Activated T-helper 1 cell treated with anti-CD3 and anti-CD28 coated beads, Interleukin-2, amount 50 U/mL, for 16 hours (primary cell): ENCODE measurements at places on chromosomes 1 and 21.

DNA sequence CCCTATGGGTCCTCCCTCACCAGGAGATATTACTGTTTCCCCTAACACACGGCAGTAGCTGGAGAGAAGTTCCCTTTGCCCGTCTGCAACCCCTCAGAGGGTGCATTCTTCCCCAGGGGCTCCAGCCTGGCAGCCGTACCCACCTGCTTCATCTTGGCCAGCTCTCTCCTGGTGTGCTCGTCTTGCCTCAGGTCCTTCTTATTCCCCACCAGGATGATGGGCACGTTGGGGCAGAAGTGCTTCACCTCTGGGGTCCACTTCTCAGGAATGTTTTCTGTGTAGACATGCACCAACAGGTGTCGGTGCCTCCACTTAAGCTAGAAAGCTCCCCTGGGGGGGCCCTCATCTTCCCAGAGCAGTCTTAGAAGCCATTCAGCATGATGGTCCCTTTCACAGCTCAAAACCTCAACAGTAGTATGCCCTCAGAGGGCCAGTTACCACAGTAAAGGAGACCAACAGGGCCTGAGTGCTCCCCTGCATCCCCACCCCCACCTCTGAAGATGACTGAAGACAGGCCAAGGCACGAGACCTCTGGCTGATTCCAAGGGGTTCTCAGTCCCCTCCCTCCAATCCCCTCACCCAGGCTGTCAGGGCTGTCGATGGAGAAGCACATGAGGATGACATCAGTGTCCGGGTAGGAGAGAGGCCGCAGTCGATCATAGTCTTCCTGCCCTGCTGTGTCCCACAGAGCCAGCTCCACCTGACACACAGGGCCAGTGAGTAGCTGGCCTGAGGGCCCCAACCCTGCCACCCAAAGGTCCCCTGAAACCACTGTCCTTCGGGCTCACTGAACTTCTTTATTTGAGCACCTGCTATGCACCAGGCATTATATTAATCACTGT lies 4.3 kb downstream of the RHOC start:
- no peak for DNase-seq

- DNase-seq, result no peak
Measured at GRCh38 chr1:246324711-246325110, 182.4 kb downstream of the SMYD3 start.

GRCh38 chr1:113983391-113983790 lies 4.1 kb downstream of the OLFML3 start:
- DNase-seq, result no peak

- DNase-seq, result no peak
Measured at GRCh38 chr21:31218830-31219608, 125.0 kb downstream of the TIAM1 start.

- DNase-seq, result no peak
Measured at GRCh38 chr1:4045397-4046010, 145.4 kb upstream of the C1orf174 start.

- no peak for DNase-seq
Measured at GRCh38 chr1:25832336-25833037, 12.7 kb downstream of the MTFR1L start.

DNA sequence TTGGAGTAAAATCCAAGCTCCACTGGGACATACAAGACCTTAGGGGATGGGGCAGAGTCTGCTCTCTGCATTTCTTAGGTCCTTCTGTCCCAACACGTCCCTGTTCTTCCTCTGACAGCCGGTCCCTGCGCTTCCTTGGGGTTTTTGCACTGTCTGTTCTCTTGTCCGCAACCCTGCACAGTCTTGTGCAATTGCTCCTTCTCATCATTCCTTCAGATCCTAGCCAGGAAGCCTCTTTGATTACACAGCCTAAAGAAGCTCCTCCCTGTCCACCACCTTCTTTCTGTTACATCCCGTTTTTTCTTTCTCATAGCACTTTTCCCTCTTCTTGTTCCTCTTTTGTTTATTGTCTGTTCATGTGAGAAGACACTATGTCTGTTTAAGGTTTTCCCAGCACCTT lies 19.9 kb downstream of the ACOT11 start:
- DNase-seq, result no peak

DNA sequence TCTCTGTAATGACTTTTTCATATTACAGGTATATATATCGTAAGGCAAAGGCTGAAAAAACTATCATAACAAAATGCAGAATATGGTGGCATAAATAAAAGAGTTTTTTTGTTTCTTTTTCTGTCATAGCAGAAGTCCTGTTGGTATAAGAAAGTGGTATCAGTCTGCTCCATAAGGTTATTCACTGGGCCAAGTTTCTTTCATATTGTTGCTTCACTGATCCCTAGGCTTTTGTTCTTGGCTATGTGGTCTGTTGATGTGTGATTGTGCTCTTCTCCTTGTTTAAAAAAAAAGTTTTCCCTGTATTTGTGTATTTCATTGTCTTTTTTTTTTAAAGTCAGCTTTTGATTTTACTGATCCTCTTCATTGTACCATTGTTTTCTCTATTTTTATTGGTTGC lies 26.0 kb downstream of the PTBP2 start:
- no peak for DNase-seq

GRCh38 chr21:45979651-45980050 lies 1.9 kb upstream of the COL6A1 start:
- DNase-seq, result no peak

DNA sequence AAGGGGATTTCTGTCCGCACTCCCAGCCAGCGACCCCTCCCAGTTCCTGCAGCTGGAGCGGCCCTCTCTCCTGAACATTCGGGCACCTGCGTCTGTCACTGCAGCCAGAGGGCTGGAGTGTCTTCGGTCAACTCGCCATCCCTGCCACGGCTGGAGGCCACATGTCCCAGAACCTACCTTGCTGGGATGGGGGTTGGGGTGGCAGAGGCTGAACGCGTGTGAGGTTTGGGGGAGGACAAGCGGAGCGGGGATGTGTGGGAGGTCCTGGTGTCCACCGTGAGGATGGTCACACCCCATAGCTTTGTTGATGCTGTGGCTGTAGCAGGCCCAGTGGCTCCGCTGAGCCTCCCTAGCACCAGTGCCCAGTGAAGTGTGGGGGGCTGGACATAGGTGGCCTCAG lies 14.8 kb upstream of the C1orf174 start:
- DNase-seq, result no peak

- no peak for DNase-seq
Measured at GRCh38 chr1:236753516-236753915, 41.6 kb upstream of the MTR start.

- DNase-seq, result no peak
Measured at GRCh38 chr21:43948740-43949498, 63.2 kb upstream of the TRAPPC10 start.
